ENCODE measurements at places on chromosomes 5 and 9.

DNA sequence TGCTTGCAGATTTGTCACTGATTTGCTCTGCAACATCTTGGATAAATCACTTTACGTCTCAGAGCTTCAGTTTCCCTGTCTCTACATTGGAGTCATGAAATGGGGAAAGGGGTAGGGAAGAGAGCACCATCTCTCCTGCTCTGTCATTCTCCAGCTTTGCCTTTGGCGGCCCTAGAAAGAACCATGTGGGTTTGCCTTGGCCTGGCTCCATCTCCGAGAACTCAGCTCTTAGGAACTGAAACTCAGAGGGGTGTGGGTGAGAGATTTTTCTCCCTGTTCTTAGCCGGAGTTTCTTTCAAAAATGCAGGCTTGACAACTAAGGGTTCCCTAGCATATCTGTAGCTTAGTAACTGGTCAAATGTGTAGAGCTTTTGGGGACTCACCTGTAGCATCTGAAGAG is 123.5 kb downstream of the SMARCA2 start:
- DNase-seq: no peak

GRCh38 chr9:124066783-124067577 is 55.4 kb downstream of the LHX2 start:
- DNase-seq: no peak

DNA sequence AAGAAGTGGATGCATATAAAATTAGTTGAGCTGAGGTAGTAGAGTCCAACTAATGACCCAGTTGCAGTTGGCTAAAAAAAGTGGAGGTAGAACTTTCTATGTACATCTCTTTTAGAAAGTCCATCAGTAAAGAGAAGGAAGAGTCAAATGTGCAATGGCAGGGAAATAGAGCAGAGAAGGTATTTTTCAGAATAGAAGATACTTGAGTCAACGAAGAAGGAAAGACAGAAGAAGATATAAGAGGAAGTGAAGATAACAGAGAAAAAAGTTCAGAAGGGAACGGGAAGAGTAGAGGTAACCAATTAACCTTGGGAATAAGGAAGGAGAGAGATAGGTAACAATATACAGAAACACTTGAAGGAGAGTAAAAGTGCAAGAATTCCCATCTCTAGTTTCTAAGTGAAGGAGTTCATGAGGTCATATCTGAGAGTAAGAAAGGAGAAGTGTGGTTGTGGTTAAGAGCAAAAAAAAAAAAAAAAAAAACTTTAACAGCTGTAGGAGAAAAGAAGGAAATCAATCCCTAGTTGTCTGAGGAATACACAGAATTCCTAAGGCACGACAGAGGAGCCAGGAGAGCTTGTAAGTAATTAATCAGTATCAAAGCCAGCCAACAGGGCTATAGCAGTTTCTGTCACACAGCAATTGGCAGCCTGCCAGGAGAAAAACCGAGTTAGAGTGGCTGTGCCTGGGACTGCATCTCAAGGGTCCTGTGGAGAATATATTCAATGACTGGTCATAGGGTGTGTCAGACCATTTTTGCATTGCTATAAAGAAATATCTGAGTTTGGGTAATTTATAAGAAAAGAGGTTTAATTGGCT is 61.0 kb downstream of the ARL15 start:
- DNase-seq: no peak

- DNase-seq: no peak
These were observed 49.3 kb upstream of the SYNPO start for GRCh38 chr5:150590979-150591695.

DNA sequence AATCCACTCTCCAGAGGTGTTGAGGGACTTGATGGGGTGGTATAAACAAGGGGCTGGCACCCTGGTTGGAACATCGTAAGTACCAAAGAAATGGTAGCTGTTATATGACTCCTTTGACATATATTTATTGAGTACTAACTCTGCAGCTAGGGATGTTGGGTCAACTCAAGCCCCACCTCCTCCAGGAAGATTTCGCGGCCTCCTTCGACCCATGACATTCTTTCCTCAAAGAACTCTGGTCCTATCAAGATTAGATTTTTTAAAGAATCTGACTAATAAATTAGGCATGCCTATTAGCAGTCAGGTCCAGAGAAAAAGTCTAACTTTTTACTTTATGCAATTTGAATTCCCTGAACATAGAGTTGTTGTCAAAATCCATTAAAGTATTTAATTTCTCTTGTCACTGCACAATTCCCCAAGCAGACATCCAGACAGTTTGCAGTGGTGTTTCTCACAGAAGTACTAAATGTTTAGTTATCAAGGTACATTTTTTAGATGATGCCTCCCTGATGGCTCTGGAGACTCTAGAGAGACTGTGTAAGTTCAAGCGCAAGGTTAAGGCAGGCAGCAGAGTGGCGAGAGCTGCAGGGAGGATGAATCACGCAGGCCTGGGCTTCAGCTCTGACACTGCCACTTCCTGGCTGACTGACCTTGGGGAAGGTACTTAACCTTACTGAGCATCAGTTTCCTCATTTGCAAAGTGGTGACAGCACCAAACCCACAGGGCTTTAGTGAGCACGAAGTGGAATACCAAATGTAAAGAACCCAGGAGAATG is 209.6 kb downstream of the TTLL11 start:
- no peak for DNase-seq

GRCh38 chr5:149552553-149553160 is 1.4 kb upstream of the CSNK1A1 start:
- DNase-seq: no peak

GRCh38 chr5:85823462-85824426 is 794.0 kb upstream of the COX7C start:
- no peak for DNase-seq

- DNase-seq: no peak
These were observed 192.3 kb downstream of the TLE1 start for GRCh38 chr9:81497091-81497490.

DNA sequence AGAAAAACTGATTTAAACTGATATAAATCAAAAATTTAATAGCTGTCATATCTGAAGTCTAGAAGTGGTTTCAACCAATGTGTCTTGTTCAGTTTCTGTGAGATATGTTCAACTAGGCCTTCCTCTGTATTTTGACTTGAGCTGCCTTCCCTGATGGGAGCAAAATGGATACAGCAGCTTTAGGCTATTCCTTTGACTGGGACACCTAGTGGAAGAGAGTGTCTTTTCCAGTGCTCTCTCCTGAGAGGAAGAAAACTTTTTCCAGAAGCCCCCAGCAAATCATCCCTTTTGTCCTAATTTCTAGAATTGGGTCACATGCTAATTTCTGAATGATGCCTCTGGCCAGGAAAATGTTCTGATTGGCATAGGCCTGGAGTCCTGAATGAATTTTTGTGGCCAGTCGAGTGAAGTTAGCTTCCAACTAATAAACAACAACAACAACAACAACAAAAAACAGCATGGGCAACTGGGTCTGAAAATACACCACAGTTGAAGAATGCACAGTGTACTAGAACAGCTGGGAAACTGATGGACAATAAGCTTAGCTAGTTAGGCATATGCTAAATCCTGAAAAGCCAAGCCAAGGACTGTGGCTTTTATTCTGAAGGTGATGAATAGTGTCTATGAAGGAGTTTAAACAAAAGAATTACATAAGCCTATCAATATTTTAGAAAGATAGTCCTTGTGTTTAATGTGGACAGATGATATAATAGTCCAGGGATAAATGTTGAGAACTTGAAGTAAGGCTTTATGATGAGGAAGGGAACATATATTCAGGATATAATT is 125.7 kb downstream of the FBN2 start:
- DNase-seq: no peak

GRCh38 chr5:79540939-79541338 is 27.0 kb upstream of the HOMER1 start:
- no peak for DNase-seq

DNA sequence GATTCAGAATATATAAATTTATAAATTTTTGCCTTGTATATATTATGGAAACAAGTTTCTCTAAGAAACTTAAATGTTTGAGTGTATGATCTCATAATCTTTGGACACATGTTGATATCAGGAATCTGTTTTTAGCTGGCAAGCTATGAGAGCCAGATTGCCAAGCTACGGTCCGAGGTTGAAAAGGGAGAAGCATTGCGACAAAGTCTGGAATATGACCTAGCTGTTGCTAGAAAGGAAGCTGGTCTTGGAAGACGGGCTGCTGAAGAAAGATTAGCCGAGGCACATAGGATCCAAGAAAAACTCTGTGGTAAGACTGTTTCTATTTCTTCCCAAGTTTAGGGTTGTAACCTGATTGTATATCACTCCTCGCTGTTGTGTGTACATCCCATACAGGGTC is 25.9 kb downstream of the CCDC171 start:
- DNase-seq: no peak

DNA sequence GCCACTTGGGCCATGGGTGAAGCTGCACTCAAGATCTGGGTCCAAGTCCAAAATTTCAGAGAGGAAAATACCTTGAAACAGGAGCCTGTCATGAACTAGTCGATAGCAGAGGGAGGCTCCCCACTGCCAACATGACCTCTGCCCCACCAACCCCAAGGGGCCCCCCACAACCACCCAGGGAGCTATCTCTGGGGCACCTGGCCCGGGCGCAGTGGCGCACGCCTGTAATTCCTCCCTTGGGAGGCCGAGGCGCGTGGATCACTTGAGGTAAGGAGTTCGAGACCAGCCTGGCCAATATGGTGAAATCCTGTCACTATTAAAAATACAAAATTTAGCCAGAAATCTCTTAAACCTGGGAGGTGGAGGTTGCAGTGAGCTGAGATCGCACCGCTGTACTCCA is 20.1 kb upstream of the HMCN2 start:
- DNase-seq: no peak

DNA sequence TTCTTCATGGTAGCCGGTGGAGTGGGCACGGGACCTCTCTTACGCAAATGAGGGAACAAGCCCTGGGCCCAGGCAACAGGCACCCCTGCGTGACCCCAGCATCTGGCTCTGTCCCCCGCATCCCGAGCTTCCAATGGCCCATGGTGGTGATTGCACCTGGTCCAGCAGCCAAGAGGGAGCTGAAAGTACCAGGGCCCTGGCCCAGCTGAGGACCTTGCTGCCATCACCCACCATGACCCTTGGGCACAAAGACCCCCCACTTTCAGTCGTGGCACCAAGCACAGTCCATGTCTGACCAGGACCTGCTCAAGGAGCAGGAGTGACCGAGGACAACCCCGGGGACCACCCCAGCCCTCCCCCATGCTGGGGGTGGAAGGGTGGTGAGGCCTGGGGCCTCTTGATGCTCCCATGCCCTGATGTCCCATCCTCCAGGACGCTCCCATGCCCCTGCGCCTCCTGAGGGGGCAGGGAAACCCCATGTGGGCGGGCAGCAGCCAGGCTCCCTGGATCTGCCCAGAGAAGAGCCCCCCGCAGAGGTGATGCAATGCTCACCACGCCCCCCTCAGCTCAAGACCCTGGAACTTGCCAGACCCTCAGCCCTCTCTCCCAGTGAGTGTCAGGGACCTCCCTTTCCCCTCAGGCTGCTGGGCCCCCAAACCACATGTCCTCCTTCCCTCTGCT is 123.9 kb downstream of the ADAMTS2 start:
- DNase-seq: no peak

DNA sequence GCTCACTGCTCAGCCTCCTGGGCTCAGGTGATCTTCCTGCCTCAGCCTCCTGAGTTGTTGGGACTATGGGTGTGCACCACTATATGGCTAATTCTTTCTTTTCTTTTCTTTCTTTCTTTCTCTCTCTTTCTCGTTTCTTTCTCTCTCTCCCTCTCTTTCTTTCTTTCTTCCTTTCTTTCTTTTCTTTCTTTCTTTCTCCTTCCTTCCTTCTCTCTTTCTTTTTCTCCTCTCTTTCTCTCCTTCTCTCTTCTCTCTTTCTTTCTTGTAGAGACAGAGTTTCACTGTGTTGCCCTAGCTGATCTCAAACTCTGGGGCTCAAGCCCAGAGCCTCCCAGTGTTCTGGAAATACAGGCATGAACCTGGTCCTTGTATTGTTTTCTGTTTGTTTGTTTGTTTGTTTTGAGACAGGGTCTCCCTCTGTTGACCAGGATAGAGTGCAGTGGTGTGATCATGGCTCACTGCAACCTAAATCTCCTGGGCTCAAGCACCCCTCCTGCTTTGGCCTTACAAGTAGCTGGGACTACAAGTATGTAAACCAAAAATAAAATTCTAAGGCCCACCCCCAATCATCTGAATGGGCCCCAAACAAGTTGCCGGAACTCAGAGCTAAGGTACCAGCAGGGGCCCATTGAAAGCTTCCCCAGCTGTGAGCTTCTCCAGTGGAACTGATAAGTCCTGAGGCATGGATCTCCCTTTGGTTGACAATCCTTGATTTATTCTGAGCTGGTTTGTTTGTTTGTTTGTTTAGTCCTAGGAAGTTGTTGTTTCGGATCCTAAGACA is 11.9 kb upstream of the BTF3 start:
- no peak for DNase-seq

DNA sequence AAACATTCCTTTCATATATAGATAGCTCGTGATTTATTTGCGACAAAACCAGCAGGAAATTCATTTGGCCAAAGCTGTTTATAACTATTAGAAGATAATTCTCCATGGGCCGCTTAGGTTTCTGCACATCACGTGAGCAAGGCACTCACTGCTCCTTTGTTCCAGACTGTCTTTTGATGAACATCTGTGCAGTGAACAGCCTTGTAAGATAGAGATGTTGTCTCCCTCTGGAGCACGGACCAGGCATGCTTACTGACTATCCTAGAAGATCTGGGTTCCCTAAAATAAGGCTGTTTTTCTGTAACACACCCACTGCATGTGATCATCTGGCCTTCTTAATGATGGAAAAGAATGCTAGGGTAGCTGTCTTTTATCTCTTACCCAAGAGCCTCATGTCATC is 30.9 kb downstream of the YIPF5 start:
- DNase-seq: no peak

GRCh38 chr5:145014109-145014508 is 821.0 kb downstream of the PRELID2 start:
- no peak for DNase-seq

DNA sequence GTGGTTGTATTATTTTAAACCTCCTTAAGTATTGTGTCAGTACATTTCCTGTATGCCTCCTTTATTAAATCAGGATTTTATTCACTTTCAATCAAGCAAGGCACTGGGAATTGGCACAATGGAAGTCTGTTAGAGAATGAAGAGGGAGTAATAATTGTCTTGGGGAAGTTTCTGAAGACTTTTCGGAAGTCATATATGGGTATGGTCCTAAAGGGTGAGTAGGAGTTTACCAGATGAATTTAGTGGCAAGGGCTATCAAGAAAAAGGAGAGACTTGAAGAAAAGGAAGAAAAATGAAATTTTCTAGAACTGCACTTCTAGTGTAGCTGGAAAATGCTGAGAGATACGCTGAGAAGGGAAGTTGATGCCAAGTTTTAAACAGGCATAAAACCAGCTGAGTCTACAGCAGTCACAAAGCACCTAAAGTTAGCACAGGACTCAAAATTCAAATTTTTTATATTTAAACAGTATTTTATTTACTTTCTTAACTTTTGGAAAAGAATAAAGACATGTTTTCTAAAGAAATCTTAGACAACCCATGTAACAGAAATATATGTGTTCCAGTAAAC is 184.9 kb downstream of the SMC2 start:
- DNase-seq: no peak

- DNase-seq: no peak
These were observed 205.7 kb downstream of the AGTPBP1 start for GRCh38 chr9:85536076-85536475.
